ENCODE measurements at places on chromosomes 11 and 22.

DNA sequence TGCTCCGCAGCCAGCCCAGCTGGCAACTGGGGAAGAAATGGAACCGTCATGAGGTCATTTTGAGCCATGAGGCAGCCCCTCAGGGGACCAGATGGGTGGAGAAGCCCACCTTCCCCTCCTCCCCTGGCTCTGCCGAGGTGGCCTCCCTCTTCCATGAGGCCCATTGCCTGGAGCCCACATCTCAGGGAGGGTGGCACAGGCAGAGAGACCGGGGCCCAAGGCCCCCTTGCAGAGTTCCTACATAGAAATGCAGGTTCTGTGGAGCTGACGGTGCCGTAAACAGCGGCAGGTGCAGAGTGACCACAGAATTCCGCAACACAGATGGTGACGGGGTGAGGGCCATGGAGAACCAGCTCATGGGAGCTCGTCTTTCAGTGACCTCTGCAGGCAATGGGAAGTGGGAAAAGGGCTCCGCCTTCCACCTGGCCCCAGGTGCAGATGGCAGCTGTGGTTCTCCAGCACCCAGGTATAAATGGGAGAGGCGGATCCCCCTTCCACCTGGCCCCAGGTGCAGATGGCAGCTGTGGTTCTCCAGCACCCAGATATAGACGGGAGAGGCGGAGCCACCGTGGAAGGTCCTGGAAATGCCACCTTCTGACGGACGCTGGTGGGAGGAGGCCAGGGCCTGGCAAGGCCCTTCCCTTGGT is 765.4 kb downstream of the BRD1 start:
- DNase-seq: no peak

DNA sequence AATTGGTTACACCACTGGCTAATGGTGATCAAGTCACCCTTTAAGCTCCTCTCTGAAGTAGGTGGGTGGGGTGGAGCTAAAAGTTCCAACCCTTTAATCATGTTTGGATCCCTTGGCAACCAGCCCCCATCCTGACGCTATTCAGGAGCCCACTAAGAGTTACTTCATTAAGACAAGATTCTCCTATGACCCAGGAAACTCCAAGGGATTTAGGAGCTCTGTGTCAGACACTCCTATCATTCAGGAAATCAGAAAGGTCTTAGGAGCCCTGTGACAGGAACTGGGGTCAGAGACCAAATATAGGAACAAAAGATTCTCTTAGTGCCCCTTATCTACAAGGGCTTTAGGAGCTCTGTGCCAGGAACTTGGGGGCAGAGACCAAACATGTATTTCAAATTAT is 141.3 kb downstream of the ATG16L2 start:
- DNase-seq: no peak

- DNase-seq: peak; percentile 55
These were observed at the start of gene ANO9 for GRCh38 chr11:441418-442274. TSS of gene ANO9 (minus strand) at chr11:442011. CDS start at chr11:441926, 85 bp downstream.

DNA sequence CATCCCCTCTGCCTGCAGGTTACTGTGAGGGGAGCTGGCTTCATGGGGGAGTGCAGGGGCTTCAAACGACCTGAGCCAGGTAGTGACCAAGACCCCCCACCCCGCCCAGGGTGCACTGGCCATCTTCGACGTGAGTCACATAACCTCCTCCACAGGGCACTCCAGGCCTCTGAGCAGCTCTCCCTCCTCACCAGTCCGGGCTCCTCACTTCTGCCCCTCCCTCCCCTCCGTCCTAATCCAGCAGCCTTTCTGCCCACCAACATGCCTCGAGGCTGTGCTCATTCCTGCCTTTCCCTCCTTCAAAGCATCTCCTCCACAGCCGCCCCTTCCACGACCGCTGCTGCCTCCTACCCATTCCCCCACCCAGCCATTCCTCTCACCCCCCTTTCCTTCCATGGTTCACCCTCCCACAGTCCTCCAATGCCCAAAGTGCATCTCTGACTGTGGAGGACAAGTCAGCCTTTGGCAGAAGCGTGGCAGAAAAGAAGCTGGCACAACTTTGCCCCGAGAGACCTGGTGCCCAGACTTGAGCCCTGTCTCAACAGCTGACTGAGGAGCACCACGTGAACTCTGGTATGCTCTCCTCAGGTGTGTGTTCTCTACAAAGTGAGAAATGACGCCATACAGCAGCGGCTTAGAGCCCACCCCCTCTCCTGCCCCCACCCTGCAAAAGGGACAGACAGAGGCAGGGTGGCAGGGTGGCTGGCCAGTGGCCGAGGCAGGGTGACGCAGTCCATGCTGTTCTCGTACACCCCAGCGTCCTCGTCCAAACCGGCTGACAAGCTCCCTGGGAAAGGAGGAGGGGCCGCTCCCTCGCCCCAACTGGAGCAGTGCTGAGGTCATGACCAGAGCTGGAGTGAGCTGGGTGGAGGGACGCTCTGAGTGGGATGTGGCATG is 30.4 kb downstream of the OPCML start:
- no peak for DNase-seq

DNA sequence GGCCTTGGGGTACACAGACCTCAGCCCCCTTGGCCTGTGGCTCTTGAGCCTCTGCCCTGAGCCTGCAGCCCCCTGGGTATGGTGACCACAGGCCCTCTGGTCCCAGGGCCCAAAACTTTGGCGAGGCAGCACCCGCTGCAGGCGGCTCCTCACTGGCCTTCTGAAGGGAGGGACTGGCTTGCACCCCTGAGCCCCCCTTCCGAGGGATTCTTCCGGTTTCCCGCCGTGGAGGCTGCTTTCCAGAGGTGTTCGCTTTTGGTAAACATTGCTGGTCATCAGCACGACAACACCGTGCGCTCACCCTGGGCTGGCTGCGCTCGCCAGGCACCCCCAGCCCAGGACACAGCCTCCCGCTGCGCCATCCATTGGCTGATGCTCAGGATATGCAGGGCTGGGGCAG is 42.0 kb downstream of the GRAMD4 start:
- no peak for DNase-seq

GRCh38 chr22:28125799-28126198 is 206.7 kb upstream of the PITPNB start:
- DNase-seq: no peak

DNA sequence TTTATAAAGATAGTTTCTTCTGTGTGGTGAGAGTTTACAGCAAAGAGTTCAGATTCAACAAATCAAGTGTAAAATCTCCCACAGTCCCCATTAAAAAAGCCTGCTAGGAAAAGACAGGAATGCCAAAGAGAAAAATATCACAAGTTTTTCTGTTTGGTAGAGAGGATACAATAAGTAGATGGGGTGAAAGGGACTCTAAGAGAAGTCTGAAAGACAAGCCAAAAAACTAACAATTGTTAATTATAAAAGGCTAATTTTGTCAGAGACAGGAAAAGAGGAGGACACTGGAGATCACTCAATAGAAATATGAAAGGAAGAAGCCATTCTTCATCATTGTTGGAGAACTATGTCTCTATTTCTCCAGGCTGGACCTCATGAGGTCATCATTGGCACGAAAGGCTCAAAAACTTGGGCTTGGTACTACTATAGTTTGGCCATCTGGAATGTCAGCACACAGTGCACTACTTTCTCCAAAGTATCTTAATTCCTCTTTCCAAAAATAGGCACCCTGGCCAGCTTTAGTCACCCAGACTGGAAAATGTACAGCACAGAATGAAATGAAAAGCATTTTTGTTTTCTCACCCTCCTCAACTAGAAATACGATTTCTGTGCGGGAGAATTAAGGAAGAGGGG is 531 bp upstream of the SOX6 start:
- DNase-seq: no peak

GRCh38 chr22:45772743-45773142 is 101.1 kb downstream of the ATXN10 start:
- DNase-seq: no peak

GRCh38 chr11:67996622-67997474 is 7.0 kb downstream of the UNC93B1 start:
- peak; percentile 73 for DNase-seq

DNA sequence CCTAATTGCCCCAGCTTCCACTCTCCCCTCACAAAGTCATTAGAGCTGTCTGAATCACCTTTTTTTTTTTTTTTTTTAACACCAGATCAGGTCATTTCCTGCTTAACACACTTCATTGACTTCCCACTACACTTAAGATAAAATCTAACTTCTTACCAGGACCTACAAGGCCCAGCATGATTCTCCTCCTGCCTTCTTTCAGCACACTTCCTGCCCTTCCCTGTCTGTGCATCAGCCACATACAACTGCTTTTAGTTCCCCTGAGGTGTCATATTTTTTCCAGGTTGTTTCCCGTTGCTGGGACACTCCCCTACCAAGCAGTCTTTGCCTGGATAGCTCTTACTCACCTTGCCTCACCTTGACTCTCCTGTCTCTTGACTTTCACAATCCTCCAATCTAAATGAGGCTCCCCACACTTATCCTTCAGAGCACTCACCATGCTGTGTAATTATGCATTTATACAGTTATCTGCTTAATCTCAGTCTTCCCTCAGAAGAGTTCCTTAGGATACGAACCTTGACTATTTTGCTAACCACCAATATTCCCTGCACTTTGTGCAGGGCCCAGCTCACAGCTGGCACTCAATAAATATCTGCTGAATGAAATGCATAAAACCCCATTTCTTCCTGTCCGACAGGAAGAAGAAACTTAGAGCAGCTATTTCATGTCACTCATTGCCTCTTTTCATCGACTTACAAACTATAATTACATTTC is 96.6 kb upstream of the AKIP1 start:
- DNase-seq: no peak

GRCh38 chr11:133269267-133269666 is 263.0 kb downstream of the OPCML start:
- peak; percentile 56 for DNase-seq

GRCh38 chr11:120236169-120237107 is 3.5 kb upstream of the POU2F3 start:
- no peak for DNase-seq

DNA sequence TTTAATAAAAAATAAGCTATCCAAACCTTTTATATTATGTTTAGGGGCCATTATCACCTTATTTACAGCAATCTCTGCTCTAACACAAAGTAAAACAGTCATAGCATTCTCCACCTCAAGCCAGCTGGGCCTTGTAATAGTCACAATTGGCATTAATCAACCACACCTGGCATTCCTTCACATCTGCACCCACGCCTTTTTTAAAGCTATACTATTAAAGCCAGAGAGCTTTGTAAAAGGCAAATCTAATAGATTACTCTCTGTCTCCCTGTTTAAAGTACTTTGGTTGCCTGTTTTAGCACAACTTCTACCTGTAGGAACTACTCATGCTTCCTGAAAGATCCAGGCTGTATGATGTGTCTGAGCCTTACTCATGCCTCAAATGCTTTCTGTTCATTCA is 113.1 kb downstream of the CSNK2A3 start:
- DNase-seq: no peak

DNA sequence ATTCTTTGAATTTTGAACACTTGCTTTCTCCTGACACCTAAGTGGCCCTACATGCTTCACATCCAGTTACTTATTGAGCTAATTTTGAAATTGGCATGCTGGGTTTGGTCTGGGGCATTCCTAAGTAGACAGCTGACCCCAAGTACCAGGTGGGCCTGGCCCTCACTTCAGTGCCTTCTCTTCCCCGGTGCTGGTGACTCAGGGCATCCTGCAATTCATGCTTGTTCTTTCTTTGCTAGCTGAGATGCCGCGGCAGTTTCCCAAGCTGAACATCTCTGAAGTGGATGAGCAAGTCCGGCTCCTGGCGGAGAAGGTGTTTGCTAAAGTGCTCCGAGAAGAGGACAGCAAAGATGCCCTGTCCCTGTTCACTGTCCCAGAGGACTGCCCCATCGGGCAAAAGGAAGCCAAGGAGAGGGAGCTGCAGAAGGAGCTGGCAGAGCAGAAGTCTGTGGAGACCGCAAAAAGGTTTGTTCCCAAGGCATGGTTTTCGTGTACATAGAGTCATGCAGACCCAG is 6.3 kb downstream of the AMPD3 start:
- no peak for DNase-seq

- no peak for DNase-seq
These were observed 192.5 kb upstream of the SNX19 start for GRCh38 chr11:131108760-131109159.

DNA sequence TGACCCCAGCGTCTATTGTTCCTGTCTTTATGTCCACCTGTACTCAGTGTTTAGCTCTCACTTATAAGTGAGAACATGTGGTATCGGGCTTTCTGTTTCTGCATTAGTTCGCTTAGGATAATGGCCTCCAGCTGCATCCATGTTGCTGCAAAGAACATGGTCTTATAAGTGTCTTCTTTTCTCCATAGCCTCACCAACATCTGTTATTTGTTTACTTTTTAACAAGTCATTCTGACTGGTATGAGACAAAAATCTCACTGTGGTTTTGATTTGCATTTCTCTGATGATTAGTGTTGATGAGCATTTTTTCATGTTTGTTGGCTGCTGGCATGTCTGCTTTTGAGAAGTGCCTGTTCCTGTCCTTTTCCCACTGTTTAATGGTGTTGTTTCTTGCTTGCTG is 21.7 kb upstream of the SLN start:
- DNase-seq: peak; percentile 39

DNA sequence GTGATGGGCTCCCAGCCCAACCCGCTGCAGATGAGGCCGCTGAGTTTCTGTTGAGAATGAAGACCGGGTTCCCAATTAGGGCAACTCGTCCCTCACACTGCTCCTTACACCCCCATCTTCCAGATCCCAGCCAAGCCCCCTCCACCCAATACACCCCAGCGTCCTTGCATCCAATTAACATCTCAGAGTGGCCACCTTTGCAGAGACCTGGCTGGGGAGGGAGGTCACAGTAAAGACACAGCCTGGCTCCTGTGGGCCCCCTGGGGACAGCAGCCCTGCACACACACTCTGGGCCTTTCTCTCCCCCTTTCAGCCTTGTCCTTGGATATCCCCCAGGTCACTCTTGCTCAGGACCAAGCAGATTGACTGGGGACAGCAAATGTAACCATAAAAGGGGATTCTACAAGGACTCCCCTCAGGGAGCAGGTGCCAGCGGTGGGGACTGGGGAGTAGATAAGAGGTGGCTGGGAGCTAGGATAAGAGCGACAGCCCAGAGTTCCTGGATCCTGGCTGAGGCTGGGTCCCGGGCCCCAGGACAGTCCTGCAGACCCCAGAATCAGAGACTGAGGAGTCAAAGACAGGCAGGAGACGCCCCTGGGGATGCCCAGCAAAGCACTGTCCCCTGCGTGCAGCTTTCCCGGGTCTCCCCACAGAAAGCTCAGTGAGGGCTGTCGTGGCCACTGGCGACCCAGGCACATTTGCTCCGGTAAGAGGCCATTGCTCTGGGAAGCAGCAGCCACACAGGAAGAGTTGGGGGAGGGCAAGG is 8.4 kb downstream of the APOBEC3A start:
- no peak for DNase-seq

DNA sequence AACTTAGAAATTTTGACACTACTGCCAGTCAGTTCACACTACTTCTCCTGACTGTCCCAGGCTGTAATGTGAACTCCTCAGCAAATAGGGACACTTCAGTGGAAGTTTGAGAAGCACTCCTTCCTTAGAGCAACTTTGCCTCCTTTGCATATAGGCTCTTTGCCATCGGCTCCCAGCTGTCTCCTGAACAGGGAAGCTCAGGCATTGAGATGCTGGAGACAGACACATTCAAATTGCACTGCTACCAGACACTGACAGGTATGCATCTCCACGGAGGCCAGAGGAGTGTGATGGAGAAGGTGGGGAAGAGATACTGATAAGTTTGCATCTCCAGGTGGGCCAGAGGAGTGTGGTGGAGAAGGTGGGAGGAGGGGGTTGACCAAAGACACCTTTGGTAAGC is 1.4 kb downstream of the TRAPPC4 start:
- DNase-seq: no peak

- DNase-seq: no peak
These were observed 5.1 kb downstream of the MPZL3 start for GRCh38 chr11:118247041-118247440.

Data from MM.1S (cell line).